K562 (cell line): ENCODE measurements at places on chromosomes 6 and 20.

GRCh38 chr20:37777988-37778659 is 84.3 kb downstream of the CTNNBL1 start:
- DNase-seq, result no peak

GRCh38 chr20:4150070-4150441 is 134.7 kb upstream of the RNF24 start:
- no peak for DNase-seq

GRCh38 chr6:90467546-90467945 is 119.3 kb downstream of the MAP3K7 start:
- DNase-seq, result no peak

GRCh38 chr6:10449751-10450150 is 34.9 kb upstream of the TFAP2A start:
- DNase-seq, result no peak

DNA sequence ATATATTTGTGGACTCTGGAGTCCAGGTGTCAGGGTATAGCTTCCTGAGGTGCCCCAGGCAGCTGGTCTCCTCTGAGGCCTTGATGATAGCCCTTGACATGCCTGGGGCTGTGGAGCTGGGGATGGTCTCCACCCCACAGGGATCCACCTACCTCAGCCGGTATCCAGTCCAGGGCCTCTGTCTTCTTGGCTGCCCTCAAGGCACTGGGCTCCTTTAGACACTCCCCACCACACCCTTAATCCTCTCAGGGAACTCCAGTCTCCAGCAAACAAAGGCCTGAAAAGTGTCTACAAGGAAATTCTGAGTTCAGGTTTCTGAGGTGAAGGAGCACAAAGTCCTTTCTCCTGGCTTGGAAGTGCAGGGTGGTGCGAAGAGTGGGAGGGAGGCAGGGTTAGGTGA is 44.6 kb upstream of the DDR1 start:
- DNase-seq, result no peak
